ENCODE measurements at places on chromosomes 1 and 21. TPM values are rescaled to one million over a fixed set of nuclear protein-coding genes. Genes with fewer than 3 reads are reported as not detected.

GRCh38 chr21:30839304-30839703 is 9.7 kb upstream of the KRTAP7-1 start:
- DNase-seq: no peak

Gene DNASE2B
- not detected for total RNA-seq

DNA sequence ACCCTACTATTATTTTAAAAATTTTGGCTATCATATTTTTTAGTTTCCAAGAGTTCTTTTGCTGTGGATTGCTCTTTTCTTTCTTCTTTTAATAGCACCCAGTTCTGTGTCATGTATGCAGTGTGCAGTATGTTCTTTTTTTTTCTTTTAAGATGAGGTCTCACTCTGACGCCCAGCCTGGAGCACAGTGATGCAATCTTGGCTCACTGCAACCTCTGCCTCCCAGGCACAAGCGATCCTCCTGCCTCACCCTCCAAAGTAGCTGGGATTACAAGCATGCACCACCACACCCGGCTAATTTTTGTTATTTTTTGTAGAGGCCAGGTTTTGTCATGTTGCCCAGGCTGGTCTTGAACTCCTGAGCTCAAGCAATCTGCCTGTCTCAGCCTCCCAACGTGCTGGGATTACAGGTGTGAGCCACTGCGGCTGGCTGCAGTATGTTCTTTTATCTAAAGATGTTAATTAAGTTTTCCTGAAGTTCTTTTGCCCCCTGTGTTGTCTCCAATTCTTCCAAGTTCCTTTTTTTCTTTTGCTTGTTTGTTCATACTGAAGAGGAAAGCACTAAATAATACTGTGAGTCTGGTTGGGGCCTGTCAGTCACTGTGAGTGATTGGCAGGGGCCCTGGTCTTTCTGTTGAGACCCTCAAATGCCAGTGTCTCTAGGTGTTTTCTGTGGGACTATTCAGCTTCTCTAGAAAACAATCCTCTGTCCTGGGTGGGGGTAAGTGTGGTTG is 17.5 kb upstream of the TTC22 start:
- no peak for DNase-seq

DNA sequence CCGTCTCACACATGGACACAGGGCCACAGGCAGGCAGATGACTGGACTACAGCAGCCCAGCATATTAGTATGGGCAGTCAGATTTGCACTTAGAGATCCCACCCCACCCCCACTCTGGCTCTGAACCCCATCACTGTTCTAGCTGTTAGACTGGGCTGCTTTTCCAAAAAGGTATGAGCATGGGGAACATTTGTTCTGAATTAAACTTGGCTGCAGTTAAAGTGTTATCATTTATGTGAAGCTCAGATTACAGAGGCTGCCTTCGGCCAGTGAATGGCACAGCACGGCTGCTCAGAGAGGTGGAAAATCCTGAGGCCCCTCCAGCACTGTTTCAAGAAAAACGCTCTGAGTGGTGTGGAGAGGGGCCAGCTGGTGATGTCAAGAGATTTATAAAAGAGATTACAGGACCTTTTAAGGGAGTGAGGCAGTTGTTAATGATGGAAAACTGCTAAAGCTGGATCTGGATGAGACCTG is 6.9 kb upstream of the NOS1AP start:
- no peak for DNase-seq

DNA sequence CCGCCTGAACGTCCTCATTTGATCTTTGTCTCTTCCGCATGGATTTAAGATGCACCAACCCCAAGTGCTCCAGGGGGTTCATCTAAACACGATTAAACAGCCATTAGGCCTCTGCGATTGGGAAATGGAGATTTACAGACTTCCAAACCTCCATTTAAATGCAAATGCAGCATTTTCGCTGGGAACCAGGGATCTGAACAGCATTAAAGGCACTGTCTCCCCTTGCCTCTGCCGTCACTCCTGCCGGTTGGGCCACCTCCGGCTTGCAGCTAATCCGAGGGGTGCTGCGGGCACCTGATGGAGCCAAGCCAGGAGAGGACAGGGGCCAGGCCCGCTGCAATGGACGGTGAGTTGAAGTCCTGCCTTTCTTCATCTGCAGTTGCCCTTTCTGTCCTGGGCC is 70.3 kb upstream of the KLHDC7A start:
- no peak for DNase-seq

Gene NID1
- 8.7 TPM for total RNA-seq

DNA sequence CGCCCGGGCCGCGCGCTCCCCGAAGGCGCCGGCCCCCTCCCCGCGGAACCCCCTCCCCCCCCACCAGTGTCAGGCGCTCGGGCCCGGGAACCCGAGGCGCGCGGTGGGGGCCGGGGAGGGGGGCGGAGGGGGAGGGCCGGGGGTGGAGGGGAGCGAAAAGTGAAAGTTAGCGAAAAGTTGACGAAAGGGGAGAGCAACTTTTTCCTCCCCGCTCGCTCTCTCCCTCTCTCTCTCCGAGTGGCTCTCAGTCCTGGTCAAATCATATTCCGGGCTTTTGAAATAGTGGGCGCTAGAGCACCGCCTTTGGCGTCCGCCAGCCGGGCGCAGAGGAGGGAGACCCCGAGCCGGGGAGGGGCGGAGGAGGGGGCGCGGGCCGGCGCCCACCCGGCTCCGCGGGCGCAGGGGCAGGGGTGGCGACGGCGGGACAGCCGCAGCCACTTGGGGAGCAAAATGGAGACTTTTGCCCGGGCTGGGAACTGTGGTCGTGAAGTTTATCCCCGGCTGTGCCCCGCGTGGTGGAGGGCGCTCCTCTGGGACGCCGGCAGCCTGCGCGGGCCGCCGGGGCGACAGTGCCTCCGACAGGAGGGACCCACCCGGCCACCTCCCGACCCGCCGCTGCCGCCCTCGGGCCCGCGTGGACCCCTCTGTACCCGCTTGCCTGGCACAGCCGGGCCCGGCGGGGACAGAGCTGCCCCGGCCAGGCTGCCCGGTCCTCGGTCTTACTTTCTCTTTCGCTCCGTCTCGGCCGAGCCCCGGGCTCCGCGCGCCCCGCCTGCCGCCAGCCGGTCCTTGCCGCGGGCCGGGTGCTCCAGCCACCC is 697 bp downstream of the PRDM16 start:
- no peak for DNase-seq
